ENCODE measurements at places on chromosomes 11 and 22.

DNA sequence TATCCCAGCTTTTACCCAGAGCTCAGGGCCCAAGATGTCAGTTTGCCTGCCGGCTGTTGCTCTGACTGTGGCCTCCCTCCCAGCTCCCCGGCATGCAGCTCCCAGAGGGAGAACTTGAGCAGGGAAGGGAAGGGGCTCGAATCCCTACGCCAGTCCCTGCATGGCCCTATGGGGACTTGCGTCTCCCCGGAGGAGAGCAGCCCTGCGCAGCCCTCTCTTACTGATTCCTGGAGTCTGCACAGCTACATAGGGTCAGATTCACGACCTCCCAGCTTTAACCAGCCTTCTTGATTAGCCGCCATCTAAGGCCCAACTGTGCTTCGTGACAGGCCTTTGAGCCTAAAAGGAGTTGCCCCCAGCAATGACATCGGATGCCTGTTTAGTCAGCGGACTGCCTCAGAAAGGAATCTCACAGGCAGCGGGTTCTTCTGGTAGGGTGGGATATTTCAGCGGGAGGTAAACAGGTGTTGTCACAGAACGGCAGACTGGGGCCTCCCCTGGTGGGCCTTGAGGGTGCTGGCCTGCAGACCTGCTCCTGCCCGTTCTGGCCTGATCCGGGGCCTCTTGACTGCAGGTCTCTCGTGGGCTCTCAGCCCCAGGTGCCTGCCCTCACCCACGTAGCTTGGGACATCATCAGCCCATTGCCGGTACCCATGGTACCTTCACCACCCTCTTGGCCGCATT is 43.8 kb upstream of the KCNQ1OT1 start:
- DNase-seq = no peak

GRCh38 chr22:19959043-19959586 is 17.5 kb upstream of the TXNRD2 start:
- no peak for DNase-seq

DNA sequence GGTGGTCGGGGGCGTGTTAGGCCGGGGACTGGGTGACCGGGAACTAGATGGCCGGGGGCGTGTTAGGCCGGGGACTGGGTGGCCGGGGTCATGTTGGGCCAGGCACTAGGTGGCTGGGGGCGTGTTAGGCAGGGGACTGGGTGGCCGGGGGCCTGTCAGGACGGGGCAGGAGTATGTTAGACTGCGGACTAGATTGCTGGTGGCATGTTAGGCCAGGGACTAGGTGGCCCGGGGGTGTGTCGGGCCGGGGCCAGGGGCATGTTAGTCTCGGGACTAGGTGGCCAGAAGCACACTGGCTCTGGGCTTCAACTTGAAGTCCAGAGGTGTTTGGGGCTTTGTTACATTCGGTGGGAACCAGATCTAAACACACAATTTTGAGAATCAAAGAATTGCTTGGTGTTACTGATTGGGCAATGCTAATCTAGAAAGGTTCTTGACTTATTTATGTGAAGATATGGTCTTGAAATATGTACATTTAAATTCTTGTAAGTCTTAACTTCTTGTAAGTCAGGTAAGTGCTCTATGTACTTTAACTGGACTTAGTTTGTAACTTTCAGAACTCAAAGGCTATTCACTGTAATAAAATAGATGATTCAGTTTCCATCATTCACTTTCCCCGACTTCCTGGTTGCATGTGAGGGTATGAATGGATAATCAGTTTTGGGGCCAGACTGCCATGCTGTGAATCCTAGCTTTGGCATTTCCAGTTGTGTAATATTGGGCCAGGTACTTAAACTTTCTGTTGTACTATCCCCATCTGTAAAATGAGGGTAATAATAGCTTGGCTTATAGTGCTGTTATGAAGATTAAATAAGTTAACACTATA is 1.1 kb downstream of the EXT2 start:
- no peak for DNase-seq

DNA sequence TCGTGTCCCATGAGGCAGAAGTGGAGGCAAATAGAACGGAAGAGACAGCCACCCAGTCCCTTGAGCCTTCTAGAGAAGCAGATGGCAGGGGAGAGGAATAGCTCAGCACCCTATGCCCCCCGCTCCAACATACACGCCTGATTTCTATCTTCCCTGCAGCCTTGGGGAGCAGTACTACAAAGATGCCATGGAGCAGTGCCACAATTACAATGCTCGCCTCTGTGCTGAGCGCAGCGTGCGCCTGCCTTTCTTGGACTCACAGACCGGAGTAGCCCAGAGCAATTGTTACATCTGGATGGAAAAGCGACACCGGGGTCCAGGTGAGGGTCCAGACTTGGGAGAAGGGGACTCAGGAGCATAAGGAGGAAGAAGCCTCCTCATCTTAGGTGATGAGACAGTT is 6.6 kb downstream of the DPF2 start:
- DNase-seq = no peak

GRCh38 chr11:112017538-112017937 is 7.7 kb upstream of the DLAT start:
- no peak for DNase-seq

- DNase-seq = no peak
These were observed 48.8 kb downstream of the MN1 start for GRCh38 chr22:27752771-27753170.

- DNase-seq = no peak
These were observed 84.8 kb upstream of the HTATIP2 start for GRCh38 chr11:20278727-20279126.

GRCh38 chr11:2480874-2481220 is 36.0 kb downstream of the KCNQ1 start:
- DNase-seq = no peak

GRCh38 chr11:4962816-4963215 is 7.3 kb upstream of the OR51A2 start:
- no peak for DNase-seq

- DNase-seq = no peak
These were observed 666.0 kb upstream of the RAG2 start for GRCh38 chr11:37264060-37264459.

DNA sequence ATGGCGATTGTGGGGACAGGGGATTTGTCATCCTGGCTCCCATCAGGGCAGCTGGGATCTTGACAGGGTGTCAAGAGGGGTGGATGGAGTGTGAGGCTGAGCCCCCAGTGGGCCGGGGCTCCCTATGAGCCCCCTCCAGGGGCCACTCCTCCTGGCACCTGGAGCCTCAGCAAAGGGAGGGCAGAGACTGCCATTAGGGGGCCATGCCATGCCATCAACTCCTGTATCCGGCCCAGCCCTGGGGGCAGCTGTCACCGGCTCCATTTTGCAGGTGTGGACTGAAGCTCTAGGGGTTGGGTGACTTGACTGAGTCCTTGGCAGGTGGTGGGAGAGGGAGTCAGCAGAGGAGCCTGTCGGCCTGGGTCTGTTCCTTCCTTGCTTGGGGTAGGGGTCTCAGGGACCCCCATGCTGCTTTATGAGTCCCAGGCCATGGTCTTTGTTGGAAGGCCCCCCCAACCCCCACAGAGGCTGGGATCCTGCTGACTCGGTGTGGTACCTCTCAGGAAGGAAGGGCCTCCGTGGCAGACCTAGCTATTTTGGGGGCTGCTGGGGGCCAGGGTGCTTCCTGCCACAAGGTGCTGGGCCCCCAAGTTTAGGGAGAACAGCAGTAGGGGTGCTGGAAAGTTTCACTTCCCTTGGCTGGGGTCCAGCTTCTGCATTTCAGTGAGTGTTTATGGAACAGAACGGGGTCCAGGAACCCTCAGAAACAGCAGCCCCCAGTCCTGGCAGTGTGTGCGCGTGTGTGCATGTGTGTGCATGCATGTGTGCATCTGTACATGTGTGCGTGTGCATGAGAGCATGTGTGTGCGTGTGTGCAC is 1.5 kb downstream of the ACY3 start:
- no peak for DNase-seq

DNA sequence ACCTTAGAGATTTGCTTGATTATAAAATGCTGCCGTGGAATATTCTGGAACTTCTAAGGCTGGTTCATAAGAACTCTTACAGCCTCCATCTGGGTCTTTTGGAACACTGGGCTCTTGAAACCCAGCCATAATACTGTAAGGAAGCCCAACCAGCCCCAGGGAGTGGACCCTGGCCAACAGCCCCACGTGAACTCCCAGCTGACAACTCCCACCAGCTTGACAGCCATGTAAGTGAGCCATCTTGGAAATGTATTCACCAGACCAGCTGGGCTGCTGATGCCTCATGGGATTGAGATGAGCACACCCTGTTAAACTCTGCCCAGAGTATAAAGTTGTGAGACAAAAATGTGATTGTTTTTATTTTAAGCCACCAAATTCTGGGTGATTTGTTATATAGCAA is 378.7 kb upstream of the RAG2 start:
- no peak for DNase-seq

- DNase-seq = no peak
These were observed 84.4 kb downstream of the MRTFA start for GRCh38 chr22:40552070-40552469.

DNA sequence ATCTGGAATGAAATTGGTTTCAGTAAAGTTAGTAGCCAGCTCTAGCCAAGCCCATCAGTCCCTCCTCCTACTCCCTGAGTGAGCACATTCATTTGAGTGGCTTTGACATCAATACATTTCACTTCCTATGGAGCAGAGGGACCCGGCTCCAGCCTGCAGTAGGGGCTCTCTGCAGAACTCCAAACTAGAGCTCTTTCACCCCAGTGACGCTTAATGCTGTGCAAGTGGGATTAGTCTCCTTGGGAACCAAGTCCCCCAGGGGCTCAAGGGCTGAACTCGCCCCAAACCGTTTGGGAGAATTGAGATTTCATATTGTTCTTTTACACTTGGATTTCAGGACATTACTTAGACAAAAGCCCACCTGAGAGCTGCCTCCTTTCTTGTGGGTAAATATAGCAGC is 4.4 kb upstream of the FAM181B start:
- no peak for DNase-seq

DNA sequence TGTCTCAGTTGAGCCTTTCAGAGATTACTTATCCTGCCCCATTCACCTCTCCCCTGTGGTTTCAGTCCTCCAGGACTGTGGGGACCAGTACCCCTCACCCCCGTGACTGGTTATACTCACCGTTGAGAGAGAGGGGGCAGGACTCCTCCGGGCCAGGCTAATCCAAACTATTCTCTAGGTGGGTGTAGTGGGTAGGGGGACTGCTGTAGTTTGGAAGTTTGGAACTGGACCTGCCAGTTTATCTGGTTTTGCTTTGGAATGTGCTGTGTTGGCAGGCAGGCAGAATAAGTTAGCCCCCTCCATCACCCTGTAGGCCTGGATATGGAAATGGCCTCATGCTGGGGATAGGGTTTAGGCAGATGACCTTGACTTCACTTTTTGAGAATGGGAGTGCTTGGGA is 13.5 kb downstream of the TEAD1 start:
- no peak for DNase-seq

- DNase-seq = peak; percentile 58
These were observed 17.3 kb upstream of the SLC29A2 start for GRCh38 chr11:66388780-66389386.

- no peak for DNase-seq
These were observed 61.9 kb downstream of the KIRREL3 start for GRCh38 chr11:126938718-126939117.

GRCh38 chr11:64859542-64860414 is 15.3 kb upstream of the CDC42BPG start:
- DNase-seq = no peak

GRCh38 chr11:87081358-87081757 is 43.6 kb downstream of the TMEM135 start:
- no peak for DNase-seq

GRCh38 chr11:1060852-1061616 is 13.6 kb upstream of the MUC2 start:
- DNase-seq = no peak

GRCh38 chr11:88297863-88298262 is 39.7 kb downstream of the CTSC start:
- DNase-seq = no peak

DNA sequence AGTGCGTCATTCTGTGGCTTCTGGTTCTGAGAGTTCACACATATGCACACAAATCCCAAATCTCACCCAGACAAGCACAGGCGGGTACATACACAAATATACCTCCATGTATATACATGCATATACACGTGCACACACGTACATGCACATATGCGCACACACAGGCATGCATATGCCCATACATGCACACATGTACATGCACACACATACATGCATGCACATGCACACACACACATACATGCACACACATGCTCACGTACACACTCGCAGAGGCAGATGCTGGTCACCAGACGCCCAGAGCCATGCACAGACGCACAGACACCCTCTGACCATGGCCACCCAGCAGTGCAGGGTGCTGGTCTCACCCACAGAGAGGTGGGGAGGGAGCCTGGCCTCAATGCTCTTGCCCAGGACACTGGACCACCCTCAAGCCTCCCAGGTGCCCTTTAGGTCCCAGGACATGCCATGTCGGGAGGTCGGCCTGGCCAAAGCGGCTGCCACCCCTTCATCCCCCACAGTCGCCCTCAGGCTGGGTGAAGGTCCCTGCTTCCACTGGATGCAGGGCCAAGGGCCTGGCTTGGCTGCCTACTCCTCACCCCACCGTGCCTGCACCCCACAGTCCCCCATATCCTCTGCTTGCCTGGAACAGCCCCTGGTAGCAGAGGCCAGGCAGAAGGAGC is 9.5 kb downstream of the DUSP8 start:
- no peak for DNase-seq

- DNase-seq = no peak
These were observed 31.7 kb downstream of the PAX6 start for GRCh38 chr11:31779374-31779791.

GRCh38 chr11:20021771-20022362 is 138.4 kb downstream of the DBX1 start:
- no peak for DNase-seq

GRCh38 chr11:95519912-95520311 is 269.7 kb downstream of the FAM76B start:
- no peak for DNase-seq

DNA sequence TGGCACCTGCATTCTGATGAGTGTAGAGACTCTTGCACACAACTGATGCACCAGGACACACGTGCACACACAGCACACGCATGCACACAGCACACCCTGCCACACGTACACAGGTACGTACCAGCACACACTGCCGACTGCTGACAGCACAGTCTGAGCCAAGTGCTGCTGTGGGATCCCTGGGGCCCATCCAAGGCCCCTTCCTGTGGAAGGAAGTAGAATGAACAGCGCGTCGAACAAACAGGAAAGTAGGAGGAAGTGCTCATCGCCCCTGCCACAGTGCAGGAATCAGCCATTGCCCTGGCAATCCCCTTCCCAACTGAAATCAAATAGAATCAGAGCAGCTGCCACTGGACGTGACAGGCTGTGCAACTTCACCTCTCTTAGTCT is 57.9 kb downstream of the CD82 start:
- no peak for DNase-seq

DNA sequence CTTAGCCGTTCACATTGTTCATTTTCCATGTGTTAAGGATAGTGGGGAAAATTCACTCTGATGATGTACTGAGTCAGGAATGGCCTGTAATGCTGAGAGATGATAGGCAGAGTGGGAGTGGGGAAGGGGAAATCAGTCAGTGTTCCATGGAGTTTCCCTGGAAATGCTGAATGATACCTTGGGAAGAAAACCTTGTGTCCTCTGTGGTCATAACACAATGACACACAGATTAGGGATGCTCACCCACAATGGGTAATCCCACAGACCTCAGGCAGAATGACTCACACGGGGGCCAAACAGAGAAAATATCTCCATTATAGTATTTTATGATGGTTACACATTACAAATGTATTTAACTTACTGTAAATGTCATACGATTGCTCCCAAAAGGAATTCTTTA is 118.0 kb downstream of the SNX19 start:
- no peak for DNase-seq

GRCh38 chr11:132056689-132057088 is 686.3 kb downstream of the NTM start:
- DNase-seq = no peak

- no peak for DNase-seq
These were observed 15.9 kb downstream of the RIBC2 start for GRCh38 chr22:45429424-45429823.

GRCh38 chr22:19062139-19062942 is 59.9 kb downstream of the DGCR2 start:
- no peak for DNase-seq

Measured in memory B cell (primary cell).